ENCODE measurements at places on chromosomes 7 and 10.

GRCh38 chr10:107542607-107543006 lies 378.1 kb upstream of the SORCS1 start:
- DNase-seq = no peak

DNA sequence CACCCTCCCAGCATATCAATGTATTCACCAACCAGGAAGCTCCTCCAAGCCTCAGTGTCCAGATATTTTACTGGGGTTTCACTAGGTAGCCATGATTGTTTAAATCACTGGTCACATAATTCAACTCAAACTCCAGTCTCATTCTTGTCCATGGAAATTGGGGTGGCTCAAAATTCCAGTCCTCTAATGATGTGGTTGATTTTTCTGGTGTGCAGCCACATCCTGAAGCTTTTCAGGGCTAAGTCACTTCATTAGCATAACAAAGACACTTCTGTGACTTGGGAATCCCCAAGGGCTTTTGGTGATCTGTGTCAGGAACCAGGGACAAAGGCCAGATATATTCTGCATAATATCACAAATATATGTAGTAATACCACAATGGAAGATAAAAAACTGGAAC lies 786.9 kb upstream of the IGFBP3 start:
- no peak for DNase-seq

DNA sequence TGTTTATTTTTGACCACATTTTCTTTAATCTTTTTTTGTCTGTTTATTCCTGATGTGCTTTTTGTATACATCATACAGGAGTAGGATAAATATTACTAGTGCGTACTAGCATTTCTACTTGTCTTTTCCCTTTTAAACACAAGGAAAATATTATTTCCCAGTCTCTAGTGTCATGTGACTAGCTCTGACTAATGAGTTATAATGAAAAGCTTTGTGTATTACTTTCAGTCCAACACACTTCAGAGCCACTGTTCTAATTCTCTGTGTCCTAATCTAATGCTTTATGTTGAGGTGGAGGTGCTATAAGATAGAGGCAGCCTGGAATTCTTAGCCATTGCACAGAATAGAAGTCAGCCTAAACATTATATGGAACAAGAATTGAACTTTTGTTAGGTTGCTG lies 65.0 kb upstream of the RAB18 start:
- DNase-seq = no peak

DNA sequence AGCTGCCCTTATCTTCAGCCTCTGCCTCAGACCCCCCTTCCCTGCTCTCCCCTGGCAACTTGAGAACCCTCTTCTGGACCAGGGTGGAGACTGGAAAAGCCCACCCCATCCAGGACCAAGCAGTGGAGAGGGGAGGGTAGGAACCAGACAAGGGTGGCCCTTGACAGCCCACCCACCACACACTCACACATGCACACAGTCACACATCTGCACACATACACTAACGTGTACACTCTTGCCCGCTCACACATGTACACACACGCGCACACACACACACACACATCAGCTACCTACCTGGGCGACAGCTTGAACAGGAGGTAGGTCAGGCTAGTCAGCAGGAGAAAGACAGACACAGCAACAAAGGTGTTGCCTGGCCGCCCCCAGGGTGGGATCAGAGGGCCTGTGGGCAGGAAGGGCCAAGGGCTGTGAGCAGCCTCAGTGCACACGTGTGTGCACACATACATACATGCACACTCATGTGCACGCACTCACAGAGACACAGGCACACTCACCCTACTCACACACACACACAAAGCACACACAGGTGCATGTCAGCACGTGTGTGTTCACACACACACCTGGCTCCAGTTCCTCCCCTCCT lies 34.9 kb upstream of the TUBB8 start:
- DNase-seq = no peak

GRCh38 chr7:70044064-70044463 lies 445.8 kb downstream of the AUTS2 start:
- no peak for DNase-seq

DNA sequence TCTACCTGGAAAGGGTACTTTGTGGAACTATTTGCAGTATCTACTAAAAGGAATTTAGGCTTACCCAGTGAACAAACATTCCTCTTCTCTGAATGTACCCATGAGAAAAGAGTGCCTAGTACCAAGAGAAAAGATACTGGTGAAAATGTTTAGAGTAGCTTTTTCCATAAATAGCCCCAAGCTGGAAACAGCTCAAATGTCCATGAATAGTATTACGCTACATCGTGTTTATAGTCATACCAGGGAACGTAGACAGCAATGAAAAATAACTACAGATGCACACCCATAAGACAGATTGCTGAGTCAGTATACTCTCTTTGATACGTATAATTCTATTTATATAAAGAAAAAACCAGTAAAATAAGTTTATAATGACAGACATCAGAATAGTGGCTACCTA lies 285.9 kb downstream of the KLF6 start:
- DNase-seq = no peak

DNA sequence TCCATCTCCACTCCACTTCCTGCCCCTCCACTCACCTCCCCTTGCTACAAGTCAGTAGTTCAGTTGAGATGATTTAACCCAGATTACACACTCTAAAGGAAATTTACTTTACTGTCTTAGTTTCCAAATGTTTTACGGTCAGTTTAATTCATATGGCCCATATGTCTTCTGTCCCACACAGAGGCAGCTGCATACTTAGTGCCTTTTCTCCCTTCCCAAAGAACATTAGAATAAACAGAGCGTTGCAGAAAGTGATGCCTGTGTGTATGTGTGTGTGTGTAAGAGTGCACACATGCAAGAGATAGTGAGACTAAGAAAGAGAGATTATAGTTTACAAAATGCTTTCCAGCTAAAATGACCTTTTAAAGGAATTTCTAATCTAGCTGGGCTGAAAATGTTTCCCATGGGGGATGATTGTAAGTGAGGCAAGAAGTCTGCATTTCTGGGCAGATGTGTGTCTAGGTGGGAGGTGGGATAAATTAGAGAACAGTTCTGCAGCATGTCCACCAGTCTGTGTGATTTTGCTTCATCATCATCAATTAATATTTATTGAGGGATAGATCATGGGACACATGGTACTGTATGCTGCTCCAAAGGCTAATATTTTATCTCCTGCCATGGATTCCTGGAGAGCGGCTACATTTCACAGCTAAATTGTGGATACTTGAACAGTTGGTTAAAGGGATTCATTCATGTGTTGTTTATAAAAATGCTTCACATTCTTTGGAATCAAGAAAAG lies 81.5 kb downstream of the NXPH1 start:
- no peak for DNase-seq

DNA sequence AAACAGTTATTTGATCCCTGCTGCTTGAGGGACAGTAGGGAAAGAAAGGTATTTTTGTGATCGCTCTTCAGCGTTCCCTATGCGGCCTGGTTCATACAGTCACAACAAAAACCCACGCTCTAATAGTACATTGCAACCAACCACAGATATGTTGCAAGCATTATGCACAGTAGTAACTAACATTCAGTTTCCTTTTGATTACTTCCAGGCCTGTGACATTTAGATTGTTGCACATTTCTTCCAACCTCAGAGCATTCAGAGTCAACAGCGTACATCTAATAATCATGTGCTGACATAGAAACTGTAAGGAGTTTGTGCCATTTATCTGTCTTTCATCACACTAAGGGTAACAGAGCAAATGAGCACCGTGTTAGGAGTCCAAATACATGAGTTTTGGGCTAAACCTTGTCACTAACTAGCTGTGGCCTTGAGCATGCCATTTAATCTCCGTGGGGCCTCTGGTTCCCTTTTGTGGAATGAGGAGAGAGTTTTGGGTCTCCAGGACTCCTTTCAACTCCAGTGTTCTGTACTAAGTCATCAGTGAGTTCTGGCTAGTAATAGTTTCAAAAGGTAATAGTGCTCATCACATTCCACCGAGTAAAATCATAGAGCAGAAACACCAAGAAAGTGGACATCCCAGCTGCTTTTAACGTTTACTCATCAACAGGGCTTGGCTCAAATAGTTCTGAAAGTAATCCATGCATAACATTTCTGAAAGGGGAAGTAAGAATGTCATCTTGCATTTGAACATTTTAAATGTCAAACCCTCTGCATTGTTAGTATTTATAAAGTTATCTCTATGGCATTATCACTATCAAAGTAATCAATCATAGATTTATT lies 99.0 kb upstream of the FZD1 start:
- DNase-seq = no peak

- DNase-seq = no peak
Observed at GRCh38 chr7:7779888-7780287, 61.5 kb upstream of the RPA3 start.

- no peak for DNase-seq
Observed at GRCh38 chr10:64863836-64864235, 1342.6 kb downstream of the REEP3 start.

GRCh38 chr10:28678687-28679457 lies 1.6 kb downstream of the BAMBI start:
- no peak for DNase-seq

GRCh38 chr7:23226844-23227450 lies 19.6 kb upstream of the GPNMB start:
- DNase-seq = no peak

DNA sequence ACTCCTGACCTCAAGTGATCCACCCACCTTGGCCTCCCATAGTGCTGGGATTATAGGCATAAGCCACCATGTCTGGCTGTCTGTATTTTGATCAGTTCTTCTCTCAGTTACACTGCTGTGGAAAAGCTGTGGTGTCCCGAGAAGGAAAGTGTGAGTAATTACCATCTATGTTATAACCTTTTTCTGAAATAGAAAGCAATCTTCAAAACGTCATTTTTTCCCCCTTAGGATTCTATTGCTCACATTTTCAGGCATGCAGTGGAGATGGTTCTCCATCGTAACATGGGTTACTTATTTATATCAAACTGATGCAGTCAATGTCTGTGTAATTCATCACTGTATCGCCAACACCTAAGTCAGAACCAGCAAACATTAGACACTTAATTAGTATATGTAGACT lies 103.5 kb upstream of the FAM3C start:
- no peak for DNase-seq

GRCh38 chr7:145082366-145083161 lies 246.7 kb upstream of the TPK1 start:
- DNase-seq = no peak

DNA sequence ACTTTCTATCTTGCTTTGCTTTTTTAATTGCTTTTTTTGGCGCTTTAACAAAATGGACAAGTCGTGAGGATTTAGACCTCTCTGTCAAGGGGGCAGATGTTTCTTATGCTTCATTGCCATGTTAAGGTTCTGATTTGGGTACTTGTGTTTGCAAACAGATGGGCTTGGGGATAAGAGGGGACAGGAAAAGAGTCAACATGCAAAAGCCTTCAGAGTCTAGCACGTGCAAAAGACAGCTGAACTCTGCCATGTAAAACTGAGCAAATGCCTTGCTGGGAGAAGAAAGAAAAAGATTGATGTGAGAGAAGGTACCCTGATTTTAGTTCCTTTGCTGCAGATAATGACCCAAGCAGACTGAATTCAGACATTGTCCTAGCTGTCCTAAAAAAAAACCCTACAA lies 173.1 kb downstream of the KIAA1217 start:
- DNase-seq = no peak

GRCh38 chr7:155625557-155625956 lies 18.9 kb upstream of the RBM33 start:
- no peak for DNase-seq

DNA sequence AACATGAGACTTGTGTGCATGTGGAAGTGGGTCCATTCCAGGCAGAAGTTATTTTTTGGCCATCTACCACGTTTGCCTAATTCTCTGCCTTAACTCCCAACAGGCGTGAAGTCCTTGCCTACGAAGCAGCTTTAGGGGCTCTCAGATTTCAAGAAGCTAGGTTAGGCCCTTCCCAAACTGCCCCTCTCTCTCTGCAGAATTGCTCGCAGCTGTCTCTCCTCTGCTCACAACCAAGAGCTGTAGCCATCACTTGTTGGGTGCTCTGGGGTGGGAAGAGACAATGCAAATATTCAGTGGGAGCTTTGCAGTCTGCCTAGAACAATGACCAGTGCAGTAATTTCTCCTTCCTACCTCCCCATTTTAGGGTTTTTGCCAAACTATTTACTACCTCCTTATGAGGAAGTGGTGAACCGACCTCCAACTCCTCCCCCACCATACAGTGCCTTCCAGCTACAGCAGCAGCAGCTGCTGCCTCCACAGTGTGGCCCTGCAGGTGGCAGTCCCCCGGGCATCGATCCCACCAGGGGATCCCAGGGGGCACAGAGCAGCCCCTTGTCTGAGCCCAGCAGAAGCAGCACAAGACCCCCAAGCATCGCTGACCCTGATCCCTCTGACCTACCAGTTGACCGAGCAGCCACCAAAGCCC lies 24.9 kb downstream of the CYP17A1 start:
- no peak for DNase-seq

- DNase-seq = no peak
Observed at GRCh38 chr10:16966991-16967865, 150.0 kb upstream of the RSU1 start.

GRCh38 chr10:34397324-34397723 lies 417.8 kb downstream of the PARD3 start:
- DNase-seq = no peak

GRCh38 chr7:30922596-30922995 lies 10.9 kb downstream of the AQP1 start:
- no peak for DNase-seq

- DNase-seq = no peak
Observed at GRCh38 chr10:29692121-29692539, 57.4 kb upstream of the SVIL start.

- DNase-seq = peak; percentile 45
Observed at GRCh38 chr10:116742367-116743265, at the start of gene HSPA12A. TSS of gene HSPA12A (minus strand) at chr10:116742566. CDS start at chr10:116742469, 97 bp downstream.

- DNase-seq = no peak
Observed at GRCh38 chr10:87930934-87931835, 67.8 kb downstream of the PTEN start.

DNA sequence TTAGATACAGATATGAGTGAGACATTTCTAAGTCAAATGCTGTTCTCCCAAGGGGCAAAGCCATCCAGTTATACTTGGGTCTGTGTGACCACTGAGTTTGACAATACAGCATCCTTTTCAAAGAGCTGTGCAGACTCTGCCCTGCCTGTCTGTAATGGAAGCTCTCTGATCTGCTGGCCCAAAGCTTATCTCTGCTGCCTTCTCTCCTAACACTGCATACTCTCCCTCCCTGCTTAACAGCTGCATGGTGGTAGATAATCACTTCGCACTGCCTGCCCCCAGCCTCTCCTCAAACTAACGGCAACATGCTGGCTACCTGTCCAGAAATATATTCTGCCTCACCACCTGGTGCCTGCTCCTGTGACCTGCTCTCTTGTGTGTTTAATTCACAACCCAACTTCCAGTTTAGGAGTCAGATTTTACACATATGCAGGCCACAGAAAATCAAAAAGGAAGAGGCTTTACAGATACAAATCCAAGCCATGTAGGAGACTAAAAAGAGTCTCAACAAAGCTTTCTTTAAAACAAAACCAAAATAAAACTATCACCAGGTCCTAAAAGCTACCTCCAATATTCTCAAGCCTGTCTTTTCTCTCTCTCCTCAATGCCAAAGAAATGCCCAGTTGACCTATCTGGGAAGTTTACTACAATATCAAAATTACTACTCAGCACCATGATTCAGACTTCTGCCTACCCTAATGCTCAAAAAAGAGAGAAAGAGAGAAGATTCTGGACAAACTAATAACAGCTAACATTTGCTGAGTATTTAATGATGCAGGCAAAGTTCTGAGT lies 145.6 kb downstream of the RELN start:
- no peak for DNase-seq

- no peak for DNase-seq
Observed at GRCh38 chr10:112539340-112539739, 92.3 kb downstream of the VTI1A start.

- DNase-seq = no peak
Observed at GRCh38 chr10:80210259-80210658, 4.9 kb upstream of the ANXA11 start.

Data from T-helper 17 cell (primary cell).